ENCODE measurements at places on chromosomes 7 and 10.
A peak's percentile ranks its signal among the peaks of the same experiment; 100 is the strongest.

- no peak for DNase-seq
Observed at GRCh38 chr10:118721539-118721876, 33.3 kb downstream of the CACUL1 start.

DNA sequence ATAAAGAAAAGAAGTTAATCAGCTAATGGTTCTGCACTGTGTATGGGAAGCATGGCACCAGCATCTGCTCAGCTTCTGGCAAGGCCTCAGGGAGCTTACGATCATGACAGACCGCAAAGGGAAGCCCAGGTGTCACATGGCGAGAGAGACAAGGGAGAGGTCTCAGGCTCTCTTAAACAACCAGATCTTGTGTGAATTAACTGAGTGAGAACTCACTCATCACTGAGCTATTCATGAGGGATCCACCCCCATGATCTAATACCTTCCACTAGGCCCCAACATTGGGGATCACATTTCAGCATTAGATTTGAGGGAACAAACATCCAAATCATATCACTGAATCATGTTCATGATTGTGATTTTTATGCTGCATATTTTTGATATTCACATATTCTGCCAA, 5.8 kb downstream of the USP54 start:
- DNase-seq = no peak

DNA sequence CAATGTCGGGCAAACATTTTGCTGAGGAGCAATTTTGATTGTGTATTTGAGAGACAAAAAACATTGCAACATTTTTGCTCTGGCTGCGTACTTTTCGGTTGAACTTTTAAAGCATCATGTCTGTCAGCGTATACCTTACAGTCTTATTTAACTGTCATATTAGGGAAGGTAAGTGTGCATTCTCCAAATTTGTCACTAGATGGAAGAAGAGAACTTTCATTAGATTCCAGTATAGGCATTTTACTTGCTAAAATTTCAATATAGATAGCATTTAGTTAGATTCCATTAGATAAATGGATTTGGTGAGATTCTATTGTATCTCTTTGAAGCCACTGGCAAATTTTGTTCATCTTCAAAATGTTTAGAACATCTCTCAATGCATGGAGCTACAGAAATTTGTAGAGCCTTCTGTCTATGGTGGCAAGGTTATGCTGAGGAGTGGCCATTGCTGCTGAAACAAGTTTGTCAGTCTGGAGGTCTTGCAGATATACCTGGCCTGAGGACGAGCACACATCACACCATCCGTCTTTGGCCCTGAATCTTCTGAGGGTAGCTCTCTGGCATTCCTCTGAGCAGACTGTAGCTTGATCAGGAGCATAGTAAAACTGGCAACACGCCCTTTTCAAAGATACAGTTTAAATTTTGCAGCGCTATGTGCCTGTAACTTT, 437.5 kb upstream of the MBL2 start:
- no peak for DNase-seq

GRCh38 chr7:23247046-23247602, 549 bp downstream of the GPNMB start:
- DNase-seq = no peak

DNA sequence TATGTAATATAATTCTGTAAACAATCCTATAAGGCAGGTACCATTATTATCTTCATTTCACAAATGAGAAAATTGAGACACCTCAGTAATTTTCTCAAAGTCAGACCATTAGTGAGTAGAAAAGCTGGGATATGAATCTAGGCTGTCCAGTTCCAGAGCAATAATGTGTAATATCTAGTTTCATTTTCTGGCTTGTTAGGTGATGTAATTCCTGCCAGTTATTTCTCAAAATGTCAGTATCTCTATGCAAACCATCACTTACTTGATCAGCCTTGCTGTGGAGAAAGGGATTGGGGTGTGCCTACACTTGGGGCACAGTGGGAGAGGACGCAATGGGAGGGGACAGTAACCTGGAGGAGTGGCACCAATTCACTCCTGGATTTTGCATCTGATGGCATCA, 157.5 kb downstream of the LYZL1 start:
- DNase-seq = no peak

- no peak for DNase-seq
Observed at GRCh38 chr7:158631574-158632195, 44.1 kb upstream of the PTPRN2 start.

- peak; percentile 23 for DNase-seq
Observed at GRCh38 chr7:129271500-129272355, 46.9 kb downstream of the AHCYL2 start.

DNA sequence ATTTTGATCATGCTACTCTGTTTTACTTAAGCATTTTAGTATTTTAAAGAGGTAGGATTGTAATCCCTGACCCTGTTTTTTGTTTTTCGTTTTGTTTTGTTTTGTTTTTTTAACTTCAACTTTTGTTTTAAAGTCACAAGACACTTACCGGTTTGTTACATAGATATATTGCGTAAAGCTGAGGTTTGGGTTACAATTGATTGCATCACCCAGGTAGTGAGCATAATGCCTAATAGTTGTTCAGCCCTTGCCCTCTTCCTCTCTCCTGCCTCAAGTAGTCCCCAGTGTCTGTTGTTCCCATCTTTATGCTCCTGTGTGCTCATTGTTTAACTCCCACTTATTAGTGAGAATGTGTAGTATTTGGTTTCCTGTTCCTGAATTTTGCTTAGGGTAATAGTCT, 93.1 kb upstream of the TEX47 start:
- no peak for DNase-seq

- no peak for DNase-seq
Observed at GRCh38 chr7:148572067-148572522, 18.5 kb upstream of the C7orf33 start.

DNA sequence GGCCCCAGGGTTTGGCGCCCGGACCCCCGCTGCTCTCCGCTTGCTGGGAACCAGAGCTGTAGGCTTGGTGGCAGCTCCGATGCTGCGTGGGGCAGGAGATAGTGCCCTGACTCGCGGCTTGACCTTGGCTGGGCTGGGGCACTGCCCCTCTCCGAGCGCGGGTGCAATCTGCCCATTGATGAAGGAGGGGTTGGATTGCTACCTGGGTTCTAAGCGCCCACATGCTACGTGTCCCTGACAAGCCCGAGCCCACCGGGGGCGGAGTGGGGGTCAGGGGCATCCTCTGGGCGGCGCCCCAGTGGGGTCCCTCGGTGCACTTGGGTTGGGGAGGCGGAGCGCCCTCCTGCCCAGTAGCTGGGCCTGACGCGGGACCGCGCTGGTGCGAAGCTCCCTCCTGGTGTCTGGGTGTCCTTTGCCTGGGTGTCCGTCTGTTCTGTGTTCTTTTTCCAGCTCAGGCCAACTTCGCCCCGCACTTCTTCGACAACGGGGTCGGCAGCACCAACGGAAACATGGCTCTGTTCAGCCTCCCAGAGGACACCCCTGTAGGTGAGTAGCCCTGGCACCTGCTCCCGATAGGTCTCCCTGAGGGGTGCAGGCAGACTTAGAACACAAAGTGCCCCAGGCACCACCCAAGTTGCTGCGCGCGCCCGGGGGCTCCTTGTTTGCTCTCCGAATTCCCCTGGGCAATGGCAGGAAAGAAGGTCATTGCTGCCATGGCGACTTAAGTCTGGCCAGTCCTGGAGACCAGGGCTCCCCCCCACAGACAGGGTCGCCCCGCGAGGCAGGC, 900 bp downstream of the CDHR1 start:
- DNase-seq = no peak

DNA sequence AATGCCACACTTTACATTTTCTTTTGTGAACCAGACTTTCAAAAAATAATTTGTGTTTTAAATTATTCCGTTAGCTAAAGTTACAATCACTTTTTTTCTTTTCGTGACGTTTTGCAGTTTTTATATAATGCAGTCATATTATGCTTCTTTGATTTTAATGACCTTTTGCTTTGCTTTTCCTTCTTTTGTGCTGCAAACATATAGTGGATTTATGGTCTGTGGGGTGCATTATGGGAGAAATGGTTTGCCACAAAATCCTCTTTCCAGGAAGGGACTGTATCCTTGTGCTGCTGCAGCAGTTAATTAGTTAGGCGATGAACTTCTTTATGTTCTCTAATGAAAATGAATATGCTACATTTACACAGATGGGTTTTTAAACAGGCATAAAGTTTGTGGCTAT, 117.4 kb downstream of the MAPK8 start:
- DNase-seq = no peak

DNA sequence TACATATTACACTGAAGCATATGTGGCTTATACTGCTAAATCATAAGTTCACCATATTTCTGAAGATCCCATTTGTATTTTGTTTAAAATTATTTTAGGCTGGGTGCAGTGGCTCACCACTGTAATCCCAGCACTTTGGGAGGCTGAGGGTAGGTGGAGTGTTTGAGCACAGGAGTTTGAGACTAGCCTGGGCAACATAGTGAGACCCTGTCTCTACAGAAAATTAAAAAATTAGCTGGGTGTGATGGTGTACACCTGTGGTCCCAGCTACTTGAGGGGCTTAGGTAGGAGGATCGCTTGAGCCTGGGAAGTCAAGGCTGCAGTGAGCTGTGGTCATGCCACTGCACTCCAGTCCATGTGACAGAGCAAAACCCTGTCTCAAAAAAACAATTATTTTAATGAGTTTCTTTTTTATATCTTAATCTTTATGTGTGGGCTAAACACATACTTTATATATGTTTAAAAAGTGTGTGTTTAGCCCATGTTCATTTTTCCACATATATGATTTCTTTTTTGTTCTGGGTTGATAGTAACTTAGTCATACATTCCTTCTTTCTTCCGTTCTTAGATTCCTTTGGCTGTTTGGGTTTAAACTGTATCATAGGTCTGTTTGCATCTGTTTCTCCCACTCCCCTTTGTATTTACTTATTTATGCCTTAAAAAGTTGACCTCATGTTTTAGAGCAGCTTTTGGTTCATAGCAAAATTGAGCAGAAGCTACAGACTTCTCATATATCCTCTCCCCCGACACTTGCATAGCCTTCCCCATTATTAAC, 33.5 kb downstream of the RSBN1L start:
- DNase-seq = no peak

GRCh38 chr7:130344271-130344866, at the start of gene CPA5:
Gene CPA5, plus strand, starts transcription at chr7:130344816. Its CDS starts 1,670 bp downstream, at chr7:130346486.
- no peak for DNase-seq

- no peak for DNase-seq
Observed at GRCh38 chr10:11588873-11589574, 22.4 kb downstream of the USP6NL start.

DNA sequence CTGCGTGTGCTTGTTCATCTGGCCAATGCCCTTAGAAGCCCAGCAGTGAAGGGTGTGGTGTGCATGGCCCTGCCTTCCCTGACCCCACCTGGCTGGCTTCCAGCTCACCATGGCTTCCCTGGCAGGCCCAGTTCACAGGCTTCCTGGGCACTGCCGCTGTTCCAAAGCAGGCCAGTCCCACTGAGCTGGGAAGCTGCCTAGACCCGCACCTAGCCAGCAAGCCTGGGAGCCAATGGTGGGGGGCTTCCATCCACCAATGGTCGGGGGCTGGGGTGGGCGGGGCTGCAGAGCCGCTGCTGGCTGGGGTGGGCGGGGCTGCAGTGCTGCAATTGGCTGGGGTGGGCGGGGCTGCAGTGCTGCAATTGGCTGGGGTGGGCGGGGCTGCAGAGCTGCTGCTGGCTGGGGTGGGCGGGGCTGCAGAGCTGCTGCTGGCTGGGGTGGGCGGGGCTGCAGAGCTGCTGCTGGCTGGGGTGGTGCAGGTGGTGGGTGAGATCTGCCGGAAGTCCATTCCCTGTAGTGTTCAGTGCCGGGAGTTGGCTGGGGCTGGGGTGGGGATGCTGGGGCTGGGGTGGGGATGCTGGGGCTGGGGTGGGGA, 12.4 kb downstream of the CALY start:
- DNase-seq = peak; percentile 19

DNA sequence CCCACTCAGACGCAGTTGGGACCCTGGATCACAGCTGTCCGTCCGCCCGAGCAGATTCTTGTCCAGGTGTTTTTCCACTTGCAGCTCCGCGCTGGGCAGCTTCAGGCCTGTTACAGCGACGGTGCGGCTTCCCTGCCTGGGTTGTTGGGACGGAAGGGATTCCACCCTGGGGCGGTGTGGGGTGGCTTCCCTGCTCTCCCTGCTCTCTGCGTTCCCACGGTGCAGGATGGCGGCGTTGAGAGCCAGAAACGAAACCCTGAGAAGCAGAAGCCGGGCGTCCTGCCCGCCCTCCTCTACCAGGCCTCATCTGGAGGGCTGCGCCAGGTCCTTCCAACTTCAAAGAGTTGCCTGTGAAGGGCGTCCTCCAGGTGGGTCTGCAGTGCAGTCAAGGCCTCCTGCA, 194.4 kb downstream of the ADARB2 start:
- no peak for DNase-seq

- no peak for DNase-seq
Observed at GRCh38 chr7:44634839-44635591, 28.6 kb downstream of the OGDH start.

DNA sequence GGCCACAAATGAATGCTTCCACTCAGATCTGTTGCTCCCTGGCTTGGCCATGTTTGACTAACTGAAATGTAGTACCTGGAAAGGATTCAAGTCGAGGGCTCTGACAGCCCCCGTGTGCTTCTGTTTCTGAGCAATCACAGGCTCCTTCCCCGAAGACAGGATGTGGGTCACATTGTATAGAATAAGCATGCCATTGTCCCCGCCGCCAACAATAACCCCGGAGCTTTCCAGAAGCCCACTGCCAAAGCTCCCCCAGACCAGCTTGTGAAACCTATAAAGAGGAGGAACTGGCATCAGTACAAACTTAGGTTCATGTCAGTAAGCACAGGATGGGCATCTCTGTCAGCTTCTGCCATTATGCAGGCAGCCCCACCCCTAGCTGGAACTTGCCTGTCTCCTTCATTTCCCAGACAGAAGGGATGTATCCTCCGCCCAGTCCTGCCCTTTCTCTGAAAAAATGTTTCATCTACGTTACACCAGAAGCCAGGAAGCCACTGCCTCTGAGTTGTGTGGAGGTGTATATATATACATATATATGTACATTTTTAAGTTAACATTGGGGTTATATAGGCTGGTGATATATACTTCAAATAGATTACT, 10.3 kb downstream of the SEC31B start:
- no peak for DNase-seq

- DNase-seq = no peak
Observed at GRCh38 chr10:7243873-7244272, 167.0 kb downstream of the SFMBT2 start.

DNA sequence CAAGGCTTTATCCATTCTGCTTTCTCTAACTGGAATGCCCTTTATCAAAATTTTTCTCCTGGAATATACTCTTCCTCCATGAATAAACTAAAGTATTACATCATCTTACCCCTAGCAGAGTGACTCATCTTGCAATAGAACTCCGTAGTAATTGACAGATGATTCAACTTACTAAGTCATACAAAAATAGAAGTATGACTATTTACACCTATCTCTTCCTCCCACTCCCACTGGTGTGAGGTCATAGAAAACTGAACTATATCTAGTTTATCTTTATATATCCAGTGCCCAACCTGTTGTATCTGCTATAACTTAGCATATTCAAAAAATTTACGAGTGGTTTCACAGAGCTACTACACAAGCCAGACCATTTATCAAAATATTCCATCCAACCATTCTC, 26.1 kb downstream of the ABCB1 start:
- DNase-seq = no peak

All from stimulated activated CD8-positive, alpha-beta memory T cell treated with anti-CD3 and anti-CD28 coated beads, Interleukin-7, amount 100 ng/mL, for 1 hour (primary cell).